ENCODE measurements at places on chromosomes 3 and 15.

- DNase-seq = no peak
Observed at GRCh38 chr3:40057077-40057476, 247.7 kb downstream of the MYRIP start.

- DNase-seq = no peak
Observed at GRCh38 chr15:62889734-62890505, 152.6 kb upstream of the TPM1 start.

- no peak for DNase-seq
Observed at GRCh38 chr3:52408466-52408865, 36.4 kb downstream of the SEMA3G start.

GRCh38 chr15:85412956-85413854, 32.8 kb downstream of the AKAP13 start:
- DNase-seq = no peak

GRCh38 chr3:69385723-69386555, at the start of gene FRMD4B:
FRMD4B (minus strand) TSS chr3:69386088; CDS start chr3:69385989, 99 bp downstream.
- DNase-seq = no peak
